ENCODE measurements at places on chromosomes 7 and 10. TPM values are rescaled to one million over a fixed set of nuclear protein-coding genes. Genes with fewer than 3 reads are reported as not detected.

Gene TFR2
- 1.7 TPM for total RNA-seq

Gene WDFY4
- not detected for total RNA-seq

Gene ARHGAP21
- 21.5 TPM for total RNA-seq

Gene MUC3A
- not detected for total RNA-seq

Gene RET
- not detected for total RNA-seq

Gene SCRN1
- 101 TPM for total RNA-seq

Gene MEOX2
- total RNA-seq: not detected

Gene HGF
- not detected for total RNA-seq

Gene FAM25C
- total RNA-seq: not detected

Gene AASS
- total RNA-seq: 0.18 TPM

Gene AGAP5
- total RNA-seq: 0.55 TPM

Gene BEND7
- 1.8 TPM for total RNA-seq

Gene GJD4
- not detected for total RNA-seq

Gene CALHM1
- not detected for total RNA-seq

Gene GHRHR
- not detected for total RNA-seq

Gene CAMK1D
- total RNA-seq: not detected

Gene C10orf95
- total RNA-seq: 1.8 TPM

Gene IGF2BP3
- total RNA-seq: 69.7 TPM

Gene FFAR4
- total RNA-seq: not detected

Gene FAM237B
- total RNA-seq: not detected

Gene C7orf57
- total RNA-seq: 0.47 TPM

Gene ASZ1
- total RNA-seq: not detected

All from G401 (cell line).